Naive thymus-derived CD4-positive, alpha-beta T cell (primary cell): ENCODE measurements at places on chromosomes 2 and 18.

- no peak for DNase-seq
These were observed 287.6 kb downstream of the SETBP1 start for GRCh38 chr18:44968336-44968735.

GRCh38 chr2:36172824-36173223 is 182.8 kb upstream of the CRIM1 start:
- DNase-seq = no peak

DNA sequence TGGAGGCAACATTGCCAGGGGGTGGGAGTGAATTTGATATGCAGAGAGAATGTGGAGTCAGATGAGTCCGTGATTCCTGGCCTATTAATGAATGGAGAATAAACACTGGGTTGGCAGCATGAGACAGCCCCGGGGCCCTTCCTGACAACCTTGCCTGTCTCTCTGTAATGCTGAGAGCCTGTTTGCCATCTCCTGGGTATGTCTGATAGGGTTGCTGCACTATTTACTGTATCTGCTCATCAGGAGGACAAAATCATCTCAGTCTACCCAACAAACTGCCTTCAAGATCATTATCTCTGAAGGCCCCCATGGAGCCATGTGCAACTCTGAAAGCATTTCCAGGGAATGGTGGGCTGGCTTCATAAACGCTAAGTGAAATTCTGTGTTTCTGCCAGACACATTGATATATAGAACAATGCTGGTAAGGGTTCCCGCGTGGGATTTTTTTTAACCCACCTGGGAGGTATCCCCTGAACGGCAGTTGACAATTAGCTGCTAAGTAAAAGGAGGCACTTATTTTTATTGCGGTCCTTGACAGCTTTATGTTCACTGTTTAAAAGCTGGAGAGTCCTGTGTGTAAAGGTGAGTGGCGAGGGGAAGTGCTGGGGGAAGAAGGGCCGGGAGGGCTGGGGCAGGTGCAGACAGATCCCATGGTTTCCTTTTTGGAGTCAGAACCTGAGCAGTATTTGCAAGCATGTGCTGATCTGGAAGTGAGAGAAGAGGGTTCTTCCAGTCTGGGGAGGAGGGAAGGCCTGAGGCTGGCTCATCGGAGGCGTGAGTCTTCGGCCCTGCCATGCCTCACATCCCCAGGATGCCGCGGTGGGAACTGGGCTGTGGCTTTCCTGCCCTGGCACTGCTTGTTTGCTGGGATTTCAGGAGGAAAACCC is 64.8 kb downstream of the ARHGAP25 start:
- no peak for DNase-seq

- DNase-seq = no peak
These were observed 38.9 kb downstream of the BCL2L11 start for GRCh38 chr2:111159641-111160040.

GRCh38 chr2:7190587-7191324 is 273.5 kb downstream of the RNF144A start:
- no peak for DNase-seq

DNA sequence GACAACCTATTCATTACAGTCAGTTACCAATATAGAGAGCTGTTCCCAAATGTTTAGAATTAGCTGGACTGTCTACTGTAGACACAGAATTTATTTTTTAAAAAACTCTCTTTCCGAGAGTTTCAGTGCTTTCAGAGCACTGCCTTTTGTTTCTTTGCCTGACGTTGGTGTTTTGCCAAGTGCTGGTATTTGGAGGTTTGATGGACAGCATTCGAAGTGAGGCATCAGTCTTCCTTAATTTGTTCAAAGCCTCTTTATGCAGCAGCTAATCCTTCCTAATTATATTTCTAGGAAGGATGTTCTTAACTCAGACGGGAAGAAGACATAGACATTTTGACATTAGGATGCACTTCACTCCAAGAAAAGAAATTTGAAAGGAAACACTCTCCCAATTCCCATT is 83.2 kb downstream of the LTBP1 start:
- DNase-seq = no peak

DNA sequence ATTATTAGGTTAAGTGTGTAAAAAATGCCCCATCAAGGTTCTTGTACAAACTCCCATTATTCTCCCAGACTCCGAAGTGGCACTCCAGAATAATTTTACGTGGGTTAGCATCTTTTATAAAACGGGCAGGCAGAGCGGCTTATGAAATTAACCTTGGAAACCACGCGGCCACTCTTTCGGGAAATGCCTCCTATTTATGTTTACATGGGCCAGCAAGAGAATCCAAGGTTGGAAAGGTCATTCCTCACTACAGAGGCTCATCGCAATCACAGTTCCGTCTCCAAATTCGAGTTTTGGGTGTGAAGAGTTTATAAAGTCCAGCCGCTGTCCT is 1.2 kb upstream of the IMPA2 start:
- DNase-seq = no peak

GRCh38 chr2:41595240-41595639 is 452.6 kb upstream of the PKDCC start:
- no peak for DNase-seq

- no peak for DNase-seq
These were observed 67.3 kb downstream of the LIPG start for GRCh38 chr18:49628881-49629795.

GRCh38 chr2:236642584-236643291 is 73.1 kb downstream of the ACKR3 start:
- DNase-seq = no peak

GRCh38 chr2:16656784-16657391 is 8.7 kb downstream of the CYRIA start:
- DNase-seq = no peak

- DNase-seq = no peak
These were observed 107.6 kb downstream of the STRN start for GRCh38 chr2:36858551-36859365.

- no peak for DNase-seq
These were observed 37.1 kb downstream of the SH2D6 start for GRCh38 chr2:85455552-85456090.
